Kidney (tissue), 22 donors: ENCODE measurements at places on chromosomes 13 and 19. TPM values are rescaled to one million over a fixed set of nuclear protein-coding genes. Genes with fewer than 3 reads are reported as not detected.
A peak's percentile ranks its signal among the peaks of the same experiment; 100 is the strongest.

GRCh38 chr13:30051531-30052060 lies 201.2 kb upstream of the UBL3 start:
- DNase-seq: no peak

DNA sequence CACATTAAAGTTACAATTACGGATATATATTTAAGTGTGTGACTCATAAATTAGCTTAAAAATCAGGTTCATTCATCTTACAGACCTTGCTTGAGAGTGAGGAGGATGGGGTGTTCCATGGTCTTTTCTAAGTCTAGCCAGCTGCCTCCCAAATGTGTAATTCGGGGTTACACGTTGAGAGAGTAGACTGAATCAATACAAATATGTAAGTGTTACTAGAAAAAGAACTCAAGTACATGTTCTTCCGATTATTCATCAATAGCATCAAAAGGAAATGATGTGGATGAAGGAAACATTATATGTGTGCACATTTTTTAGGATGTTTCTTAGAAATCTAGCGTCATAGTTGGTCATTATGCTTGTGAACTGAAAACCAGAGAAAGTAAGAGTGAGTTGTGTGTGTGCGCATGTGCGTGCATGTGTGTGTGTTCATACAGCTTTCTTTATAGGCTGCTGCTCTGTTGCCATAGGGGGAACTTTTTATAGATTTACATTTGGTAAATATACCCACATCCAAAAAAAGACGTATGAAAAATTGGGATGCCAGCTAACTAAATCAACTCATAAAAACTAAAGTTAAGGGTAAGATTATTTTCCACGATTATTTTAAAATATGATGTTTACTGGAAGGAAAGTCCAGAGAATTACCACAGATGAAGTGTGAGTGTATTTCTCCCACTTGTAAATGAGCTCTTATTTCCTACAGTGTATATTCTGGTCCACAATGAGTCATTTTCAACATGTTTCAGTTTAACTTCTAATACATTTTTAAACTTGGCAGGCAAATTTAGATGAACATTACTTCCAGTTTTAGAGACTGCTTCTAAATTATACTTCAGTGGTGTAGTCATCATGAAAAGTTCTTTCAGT lies 82.4 kb downstream of the PIBF1 start:
- DNase-seq: no peak

GRCh38 chr13:84029396-84029795 lies 147.1 kb upstream of the SLITRK1 start:
- no peak for DNase-seq

DNA sequence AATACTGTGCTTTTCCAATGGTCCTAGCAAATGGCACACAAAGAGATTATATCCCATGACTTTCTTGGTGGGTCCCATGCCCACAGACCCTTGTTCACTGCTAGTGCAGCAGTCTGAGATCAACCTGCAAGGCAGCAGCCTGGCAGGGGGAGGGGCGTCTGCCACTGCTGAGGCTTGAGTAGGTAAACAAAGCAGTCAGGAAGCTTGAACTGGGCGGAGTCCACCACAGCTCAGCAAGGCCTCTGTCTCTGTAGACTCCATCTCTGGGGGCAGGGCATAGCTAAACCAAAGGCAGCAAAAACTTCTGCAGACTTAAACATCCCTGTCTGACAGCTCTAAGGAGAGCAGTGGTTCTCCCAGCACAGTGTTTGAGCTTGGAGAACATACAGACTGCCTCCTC lies 82.9 kb downstream of the ZNF737 start:
- no peak for DNase-seq

GRCh38 chr19:583198-583967 lies 6.3 kb upstream of the HCN2 start:
- DNase-seq: no peak

DNA sequence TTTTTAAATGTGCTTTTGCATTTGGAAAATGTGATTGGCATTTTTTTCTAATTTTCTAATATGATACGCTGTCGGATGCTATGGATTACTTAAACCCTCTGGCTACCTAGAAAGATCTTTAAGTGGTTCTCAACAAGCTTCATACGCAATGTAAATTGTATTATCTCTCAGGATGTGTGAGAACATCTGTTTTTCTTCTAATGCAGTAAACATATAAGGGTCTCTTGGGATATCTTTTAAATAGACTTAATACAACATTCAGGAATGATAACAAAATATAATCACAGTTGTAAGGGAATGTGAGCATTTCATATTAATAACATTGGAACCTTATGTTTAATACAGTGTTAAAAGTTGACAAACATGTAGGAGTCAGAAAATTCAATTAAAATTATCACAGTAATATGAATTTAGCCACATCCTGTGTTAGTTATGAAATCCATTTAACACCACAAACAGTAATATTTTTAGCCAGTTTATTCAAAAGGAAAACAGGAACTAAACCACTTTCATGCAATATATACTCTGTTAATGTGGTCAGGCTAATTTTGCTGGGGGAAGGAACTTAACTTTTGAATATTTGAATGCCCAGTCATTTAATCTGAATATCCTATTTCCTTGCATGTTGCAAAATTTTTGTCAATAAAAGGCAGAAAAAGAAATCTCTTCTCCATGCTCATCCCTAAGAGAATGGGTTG lies 15.0 kb upstream of the ALOX5AP start:
- no peak for DNase-seq

GRCh38 chr19:30288911-30289310 lies 83.3 kb upstream of the ZNF536 start:
- no peak for DNase-seq

GRCh38 chr13:111295886-111296285 lies 24.6 kb upstream of the TEX29 start:
- peak; percentile 37 for DNase-seq

GRCh38 chr13:83452292-83452950 lies 429.9 kb downstream of the SLITRK1 start:
- DNase-seq: no peak

DNA sequence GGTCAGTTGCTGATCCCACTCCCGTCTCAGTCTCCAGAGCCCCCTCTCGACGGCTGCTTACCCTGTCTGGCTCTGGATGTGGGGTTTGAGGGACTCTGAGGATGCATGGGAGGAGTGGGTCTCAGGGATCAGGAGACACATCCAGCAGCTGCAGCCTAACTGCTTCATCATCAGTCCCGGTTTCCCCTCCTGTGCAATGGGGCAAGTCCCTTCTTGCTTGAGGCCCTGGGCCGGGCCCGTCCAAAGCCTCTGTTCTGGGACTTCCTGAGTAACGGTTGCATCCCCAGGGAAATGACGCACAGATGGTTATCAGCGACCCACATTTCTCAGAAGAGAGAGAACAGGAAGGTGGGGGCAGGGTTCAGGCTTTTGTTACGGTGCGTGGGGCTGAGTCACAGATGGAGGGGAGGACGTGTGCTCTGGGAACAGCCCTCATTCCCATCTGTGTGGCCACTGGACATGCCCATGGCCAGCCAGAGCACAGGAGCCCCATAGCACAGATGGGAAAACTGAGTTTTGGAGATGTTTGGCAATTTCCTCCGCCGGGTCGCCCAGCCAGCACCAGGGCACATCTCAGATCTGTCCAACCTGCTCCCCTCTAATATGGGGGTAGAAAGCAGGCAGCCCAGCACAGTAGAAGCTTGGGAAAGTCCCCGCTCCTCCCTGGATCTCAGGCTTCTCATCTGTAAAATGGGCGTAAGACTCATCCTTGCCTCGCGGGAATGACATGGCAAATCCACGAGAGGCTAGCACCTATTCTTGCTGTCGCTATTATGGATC lies 19.3 kb downstream of the GNA15 start:
- no peak for DNase-seq

DNA sequence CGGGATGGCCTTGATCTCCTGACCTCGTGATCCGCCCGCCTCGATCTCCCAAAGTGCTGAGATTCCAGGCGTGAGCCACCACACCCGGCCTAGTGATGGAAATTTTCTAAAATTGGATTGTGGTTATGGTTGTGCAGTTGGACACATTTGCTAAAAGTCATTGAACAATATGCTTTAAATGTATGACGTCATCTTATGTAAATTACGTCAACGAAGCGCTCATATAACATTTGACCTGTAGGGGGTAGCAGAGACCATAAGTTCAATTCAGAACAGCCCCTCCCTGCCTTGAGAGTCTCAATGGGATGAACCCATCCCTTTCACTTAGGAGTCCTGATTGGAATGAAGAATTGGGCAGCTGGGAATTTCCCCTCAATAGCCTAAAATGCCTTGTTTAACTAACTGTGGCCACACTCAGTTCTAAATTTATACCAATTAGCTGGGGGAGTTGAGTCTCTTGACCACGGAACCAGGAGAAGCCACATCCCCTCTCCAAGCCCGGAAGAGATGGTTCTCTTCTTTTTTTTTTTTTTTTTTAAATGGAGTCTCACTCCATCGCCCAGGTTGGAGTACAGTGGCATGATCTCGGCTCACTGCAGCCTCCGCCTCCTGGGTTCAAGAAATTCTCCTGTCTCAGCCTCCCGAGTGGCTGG lies 15.2 kb upstream of the TLE6 start:
- DNase-seq: no peak

GRCh38 chr13:21256351-21256761 lies 79.9 kb downstream of the MRPL57 start:
- DNase-seq: no peak

DNA sequence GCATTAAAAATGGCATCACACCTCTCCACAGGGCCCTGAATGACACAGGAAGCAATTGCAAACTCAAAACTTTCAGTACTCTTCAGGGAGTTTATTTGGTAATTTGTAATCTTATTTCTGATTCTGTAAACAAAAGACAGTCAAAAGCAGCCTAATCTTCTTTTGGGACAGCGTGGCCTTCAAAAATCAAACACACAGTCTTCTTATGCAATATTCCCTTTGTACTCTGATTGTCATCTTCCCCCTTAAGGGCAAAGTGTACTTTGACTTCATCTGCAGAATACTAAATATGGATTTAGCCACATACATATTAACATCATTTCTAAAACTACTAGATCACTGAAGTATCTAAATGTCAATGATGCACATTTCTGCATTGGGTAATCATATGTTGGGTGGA lies 322.0 kb downstream of the MZT1 start:
- no peak for DNase-seq

- peak; percentile 31 for DNase-seq
These were observed 34.5 kb upstream of the URAD start for GRCh38 chr13:28022848-28023518.

GRCh38 chr19:6564393-6564792 lies 26.6 kb downstream of the CD70 start:
- DNase-seq: no peak

GRCh38 chr13:95552539-95553441 lies at the start of gene CLDN10:
Gene CLDN10, plus strand, starts transcription at chr13:95552720. Its CDS starts 34 bp downstream, at chr13:95552754.
- DNase-seq: peak; percentile 84

DNA sequence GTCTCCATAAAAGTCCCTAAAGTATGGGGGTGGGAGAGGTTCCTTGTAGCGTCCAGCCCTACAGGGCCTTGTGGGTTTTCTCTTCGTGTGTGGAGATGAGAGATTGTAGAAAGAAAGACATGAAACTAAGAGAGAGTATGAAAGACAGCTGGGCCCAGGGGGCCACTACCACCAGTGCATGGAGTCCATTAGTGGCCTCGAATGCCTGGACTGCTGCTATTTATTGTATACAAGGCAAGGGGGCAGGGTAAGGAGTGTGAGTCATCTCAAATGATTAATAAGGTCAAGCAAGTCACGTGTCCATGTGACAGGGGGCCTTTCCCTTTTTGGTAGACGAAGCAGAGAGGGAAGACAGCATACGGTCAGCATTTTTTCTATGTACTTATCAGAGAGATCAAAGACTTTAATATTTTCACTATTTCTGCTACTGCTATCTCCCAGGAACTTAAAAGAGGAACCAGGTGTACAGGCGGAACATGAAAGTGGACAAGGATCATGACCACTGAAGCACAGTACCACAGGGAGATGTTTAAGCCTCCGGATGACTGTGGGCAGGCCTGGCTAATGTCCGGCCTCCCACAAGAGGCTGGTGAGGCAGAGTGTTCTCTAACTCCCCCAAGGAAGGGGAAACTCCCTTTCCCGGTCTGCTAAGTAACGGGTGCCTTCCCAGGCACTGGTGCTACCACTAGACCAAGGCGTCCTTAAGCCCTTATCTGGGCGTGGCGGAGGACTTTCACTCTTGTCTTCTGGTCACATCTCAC lies 25.5 kb downstream of the FGF21 start:
- DNase-seq: no peak

GRCh38 chr19:41144403-41144802 lies 30.2 kb downstream of the CYP2F1 start:
- no peak for DNase-seq

GRCh38 chr13:68369739-68370138 lies 1139.6 kb upstream of the PCDH9 start:
- DNase-seq: no peak

- DNase-seq: no peak
These were observed 49.1 kb upstream of the EHD2 start for GRCh38 chr19:47663911-47664771.

- no peak for DNase-seq
These were observed 1049.8 kb downstream of the OLFM4 start for GRCh38 chr13:54078271-54078870.

GRCh38 chr13:76016799-76017400 lies 380.8 kb downstream of the LMO7 start:
- DNase-seq: no peak

DNA sequence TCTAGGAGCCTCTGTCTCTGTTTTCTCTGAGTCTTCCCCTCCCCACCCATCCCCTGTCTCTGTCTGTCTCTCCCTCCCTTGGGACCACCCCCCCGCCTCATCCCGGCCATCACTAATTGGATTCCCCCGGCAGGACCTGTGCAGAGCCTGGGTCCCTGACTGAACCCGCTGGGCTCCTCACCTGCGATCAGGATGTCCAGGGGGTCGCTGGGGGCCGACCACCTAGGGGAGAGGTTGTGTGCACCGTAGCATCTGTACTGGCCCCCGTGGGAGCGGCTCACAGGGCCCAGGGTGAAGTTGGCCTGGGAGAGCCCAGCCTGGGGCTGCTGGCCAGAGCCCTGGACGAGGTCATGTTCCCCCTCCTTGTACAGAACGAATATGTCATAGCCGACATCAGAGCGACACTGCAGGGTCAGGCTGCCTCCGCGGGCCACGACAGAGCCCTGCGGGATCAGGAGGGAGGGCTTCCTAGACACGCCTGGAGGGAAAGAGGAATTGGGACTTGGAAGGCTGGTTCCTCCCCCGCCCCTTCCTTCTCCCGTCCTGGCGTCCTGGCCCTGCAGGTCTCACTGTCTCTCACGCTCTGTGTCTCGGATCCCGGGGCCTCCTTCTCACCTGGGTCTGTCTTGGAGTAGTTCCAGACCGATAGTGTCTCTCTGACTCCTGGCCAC lies 1.8 kb downstream of the LILRB5 start:
- DNase-seq: no peak

CACNA1A gene
- total RNA-seq: 1.7 TPM

ZNF491 gene
- 2.5 TPM for total RNA-seq

ZNF254 gene
- total RNA-seq: 23.1 TPM

ICAM5 gene
- 2.9 TPM for total RNA-seq

BST2 gene
- 89.6 TPM for total RNA-seq

DIAPH3 gene
- total RNA-seq: 2.0 TPM

C1QTNF9B gene
- total RNA-seq: not detected

SH2D3A gene
- 35.4 TPM for total RNA-seq

PPM1N gene
- total RNA-seq: 2.2 TPM

FGF21 gene
- not detected for total RNA-seq

KLK14 gene
- total RNA-seq: 0.22 TPM

RRAS gene
- 92.3 TPM for total RNA-seq

OR7G1 gene
- not detected for total RNA-seq

ZNF567 gene
- 9.8 TPM for total RNA-seq

GZMM gene
- 2.8 TPM for total RNA-seq

CLC gene
- total RNA-seq: not detected

TPTE2 gene
- total RNA-seq: 0.16 TPM

ZIC5 gene
- not detected for total RNA-seq
